Uterus (tissue), 4 donors: ENCODE measurements at places on chromosomes 16 and 17.

GRCh38 chr16:85687651-85688471 lies 893 bp downstream of the GINS2 start:
- DNase-seq = no peak

DNA sequence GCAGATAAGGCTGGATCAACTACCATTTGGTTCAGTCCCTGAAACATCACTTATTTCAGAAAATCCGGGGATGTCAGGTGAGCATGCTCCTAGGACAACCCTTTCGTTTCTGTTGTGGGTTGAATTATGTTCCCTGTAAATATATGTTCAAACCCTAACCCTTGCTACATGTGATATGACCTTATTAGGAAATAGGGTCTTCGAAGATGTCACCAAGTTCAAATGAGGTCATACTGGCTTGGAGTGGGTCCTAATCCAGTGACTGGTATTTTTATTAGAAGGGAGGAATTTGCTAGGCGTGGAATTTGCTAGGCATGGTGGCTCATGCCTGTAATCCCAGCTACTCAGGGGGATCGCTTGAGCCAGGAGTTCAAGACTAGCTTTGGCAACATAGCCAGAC lies 21.3 kb downstream of the SNX20 start:
- no peak for DNase-seq

DNA sequence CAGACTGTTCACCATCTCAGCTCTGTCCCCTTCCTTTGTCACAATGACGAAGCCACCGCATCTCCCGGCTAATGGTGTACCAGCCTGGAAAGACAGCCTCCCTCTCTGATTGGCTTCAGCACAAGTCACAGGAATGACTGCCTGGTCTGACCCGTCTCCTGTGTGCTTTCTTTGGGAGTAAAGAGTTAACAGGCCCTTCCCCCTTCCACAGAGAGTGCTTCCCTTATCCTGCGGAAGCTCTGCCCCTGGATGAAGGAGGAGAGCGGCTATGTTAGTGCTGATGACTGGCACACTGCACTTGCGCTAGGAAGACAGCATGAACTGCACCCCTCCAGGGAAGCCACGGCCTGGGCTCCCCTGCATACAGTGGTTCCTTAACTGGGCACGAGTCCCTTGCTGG lies 11.3 kb downstream of the USB1 start:
- DNase-seq = no peak

GRCh38 chr16:4347010-4347409 lies 4.1 kb downstream of the PAM16 start:
- DNase-seq = no peak

DNA sequence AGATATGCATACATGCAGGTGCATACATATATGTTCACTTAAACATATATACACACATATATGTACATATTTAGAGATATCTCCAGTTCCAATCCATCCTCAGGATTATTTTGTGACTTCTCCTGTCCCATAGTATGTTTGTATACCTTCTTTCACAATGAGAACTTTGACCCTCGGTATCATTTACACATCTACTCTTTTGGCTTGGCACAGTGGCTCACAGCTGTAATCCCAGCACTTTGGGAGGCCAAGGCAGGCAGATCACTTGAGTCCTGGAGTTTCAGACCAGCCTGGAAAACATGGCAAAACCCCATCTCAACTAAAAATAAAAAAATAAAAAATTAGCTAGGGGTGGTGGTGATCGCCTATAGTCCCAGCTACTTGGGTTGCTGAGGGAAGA lies 148.1 kb upstream of the CCL2 start:
- DNase-seq = no peak

- no peak for DNase-seq
Measured at GRCh38 chr17:32303781-32304288, 38.1 kb downstream of the C17orf75 start.

DNA sequence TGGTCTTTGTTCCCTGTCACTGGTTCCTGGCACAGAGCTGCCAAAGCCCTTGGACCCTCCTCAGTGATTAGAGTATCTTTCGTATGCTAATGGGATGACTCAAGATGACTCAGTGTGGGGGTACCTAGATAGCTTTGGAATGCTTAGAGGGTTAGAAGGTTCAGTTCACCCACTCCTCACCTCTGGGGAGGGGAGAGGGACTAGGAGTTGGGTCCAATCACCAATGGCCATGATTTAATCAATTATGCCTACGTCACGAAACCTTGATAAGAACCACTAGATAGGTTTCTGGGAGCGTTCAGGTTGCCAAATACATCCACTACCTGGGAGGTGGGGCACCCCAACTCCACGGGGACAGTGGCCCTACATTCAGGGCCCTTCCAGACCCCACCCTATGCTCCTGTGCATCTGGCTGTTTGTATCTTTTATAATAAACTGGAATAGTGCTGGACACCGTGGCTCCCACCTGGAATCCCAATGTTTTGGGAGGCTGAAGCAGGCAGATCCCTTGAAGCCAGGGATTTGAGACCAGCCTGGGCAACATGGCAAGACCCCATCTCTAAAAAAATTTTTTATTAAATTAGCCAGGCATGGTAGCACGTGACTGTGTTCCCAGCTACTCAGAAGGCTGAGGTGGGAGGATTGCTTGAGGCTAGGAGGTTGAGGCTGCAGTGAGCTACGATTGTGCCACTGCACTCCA lies 29.2 kb upstream of the LITAF start:
- DNase-seq = no peak

- DNase-seq = no peak
Measured at GRCh38 chr17:75689441-75689873, 22.3 kb downstream of the SAP30BP start.

DNA sequence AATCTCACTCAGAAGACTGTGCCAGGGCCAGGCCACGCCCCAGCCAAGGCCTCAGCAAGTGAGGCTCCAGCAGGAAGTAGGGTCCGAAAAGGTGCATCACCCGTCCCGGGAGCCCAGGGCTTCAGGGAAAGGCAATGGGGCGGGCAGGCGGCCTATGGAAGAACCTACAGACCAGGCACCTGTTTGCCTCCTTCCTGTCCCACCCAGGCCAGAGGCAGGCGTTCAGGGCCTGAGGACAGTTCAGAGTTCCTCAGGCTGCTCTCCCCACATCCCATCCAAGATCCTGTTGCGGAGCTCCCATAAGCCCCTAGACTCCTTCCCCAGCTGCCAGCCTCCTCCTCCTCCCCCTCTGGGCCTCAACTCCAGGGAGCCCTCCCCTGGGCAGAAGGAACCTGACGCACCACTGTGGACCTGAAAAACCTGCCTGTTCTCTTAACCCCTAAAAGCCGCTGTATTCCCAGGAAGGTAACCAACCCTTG lies 2.3 kb downstream of the CLUH start:
- no peak for DNase-seq

DNA sequence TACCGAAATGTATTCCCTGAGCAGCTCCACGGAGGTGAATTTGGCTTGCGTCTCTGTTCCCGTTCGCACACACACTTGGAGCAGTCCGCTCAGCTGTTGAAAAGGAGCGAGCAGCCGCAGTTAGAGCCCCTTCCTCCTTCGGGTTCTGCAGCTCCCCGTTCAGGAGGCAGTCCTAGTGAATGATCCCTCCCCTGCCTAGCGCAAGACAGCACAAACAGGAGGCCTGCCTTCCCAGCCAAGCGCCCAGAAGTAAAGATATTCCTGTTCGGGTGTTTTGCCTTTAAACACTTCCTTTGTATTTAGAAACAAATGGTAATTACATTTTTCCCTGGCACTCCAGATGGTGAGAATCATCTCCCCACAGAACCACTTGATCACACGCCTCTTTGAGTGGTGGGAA lies 64.7 kb downstream of the ABCC12 start:
- no peak for DNase-seq

GRCh38 chr16:72898216-72898825 lies 149.6 kb downstream of the ZFHX3 start:
- no peak for DNase-seq

DNA sequence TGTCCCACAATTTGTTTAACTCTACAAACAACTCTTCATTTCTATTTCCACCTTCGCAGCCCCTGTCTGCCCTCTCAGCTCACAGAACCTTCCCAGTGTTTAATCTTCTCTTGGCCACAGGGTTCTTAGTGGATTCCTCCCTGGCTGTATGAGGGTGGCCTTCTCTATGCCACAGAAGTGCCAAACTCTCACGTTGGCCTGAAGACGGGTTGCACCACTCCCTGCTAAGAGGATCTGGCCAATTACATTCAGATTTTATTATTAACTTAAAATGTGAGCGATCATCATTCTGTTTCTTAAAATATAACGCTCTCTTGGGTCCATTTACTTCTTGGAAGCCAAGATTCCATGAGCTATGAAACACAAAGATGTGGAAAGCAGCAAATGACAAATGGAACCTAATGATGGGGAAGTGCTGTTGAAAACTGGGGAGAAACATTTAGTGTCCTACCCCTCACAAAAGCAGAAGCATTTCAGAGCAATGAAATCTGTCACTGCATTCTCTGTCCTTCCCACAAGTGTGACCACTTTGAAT lies 91.3 kb upstream of the NOG start:
- DNase-seq = no peak

DNA sequence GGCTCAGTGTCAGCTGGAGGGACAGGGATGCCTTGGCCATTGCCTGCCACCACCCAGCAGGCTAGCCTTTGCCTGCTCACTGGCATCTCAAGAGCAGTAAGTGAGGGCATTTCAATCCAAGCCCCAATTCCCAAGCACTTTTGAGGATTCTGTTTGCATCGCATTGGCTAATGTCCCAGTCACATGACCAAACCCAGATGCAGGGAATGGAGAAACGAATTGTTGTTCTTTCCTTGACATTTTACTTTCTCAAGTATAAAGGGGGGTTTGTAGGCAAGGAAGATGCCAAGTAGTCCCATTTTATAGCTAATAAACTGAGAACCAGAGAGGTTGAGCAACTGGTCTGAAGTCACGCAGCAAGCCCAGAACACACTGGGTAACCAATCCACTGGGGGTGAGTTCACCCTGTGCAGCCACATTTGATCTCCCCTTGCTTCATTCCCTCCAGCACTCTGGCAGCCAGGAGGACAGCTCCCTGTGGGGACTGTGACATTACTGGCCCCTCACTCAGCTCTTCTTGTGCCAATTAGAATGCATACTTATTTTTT lies 193.8 kb upstream of the CACNG3 start:
- no peak for DNase-seq

DNA sequence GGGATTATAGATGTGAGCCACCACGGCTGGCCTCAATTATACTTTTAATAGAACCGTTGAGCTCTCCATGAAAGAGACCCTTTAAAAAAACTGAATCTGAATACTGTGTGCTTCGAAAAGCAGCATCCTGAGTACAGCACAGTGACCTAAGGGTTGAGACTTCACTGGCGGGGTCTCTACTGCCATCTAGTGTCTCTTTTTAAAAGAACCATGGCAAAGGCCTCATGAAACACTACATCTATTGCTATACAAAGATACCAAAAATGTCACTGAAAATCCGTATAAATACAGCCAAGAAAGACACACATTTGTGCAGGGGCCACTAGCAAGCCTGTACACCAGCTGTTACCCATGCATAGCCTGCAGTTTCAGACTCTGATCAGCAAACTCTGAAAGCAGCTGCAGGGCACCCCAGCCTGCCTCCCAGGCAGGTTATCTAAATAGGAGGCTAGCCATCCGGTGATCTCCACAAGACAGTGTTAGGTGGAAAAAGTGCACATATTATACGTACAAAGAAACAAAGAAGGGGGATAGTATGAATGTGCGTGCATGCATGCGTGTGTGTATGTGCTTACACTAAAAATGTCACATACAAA lies 35.3 kb downstream of the NPLOC4 start:
- DNase-seq = peak; percentile 40

- no peak for DNase-seq
Measured at GRCh38 chr17:72446525-72447250, 325.9 kb downstream of the SOX9 start.

GRCh38 chr16:66899310-66899944 lies 19.1 kb downstream of the PDP2 start:
- no peak for DNase-seq

- no peak for DNase-seq
Measured at GRCh38 chr17:41308918-41309359, at the start of gene KRTAP16-1. TSS of gene KRTAP16-1 (minus strand) at chr17:41309309. CDS start at chr17:41309253, 56 bp downstream.

DNA sequence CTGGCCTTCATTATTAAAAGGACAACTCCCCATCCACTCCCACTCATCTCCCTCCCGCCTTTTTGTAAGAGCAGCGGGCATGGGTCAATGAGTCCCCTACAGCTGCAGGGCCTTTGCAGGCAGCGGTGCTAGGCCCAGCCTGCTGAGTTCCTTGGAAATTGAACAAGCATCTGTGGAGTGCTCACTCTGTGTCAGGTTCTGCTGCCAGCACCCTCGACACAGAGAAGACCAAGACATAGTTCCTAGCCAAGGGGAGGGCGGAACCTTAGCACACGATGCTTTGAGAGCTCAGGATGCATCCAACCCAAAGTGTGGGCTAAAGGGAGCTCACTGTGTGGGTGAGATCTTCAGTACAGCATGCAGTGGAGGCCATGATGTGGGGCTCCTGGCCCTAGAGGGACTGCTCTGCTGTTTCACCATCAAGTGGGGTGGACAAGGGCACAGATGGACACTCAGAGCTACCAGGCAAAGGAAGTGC lies 27.6 kb downstream of the RMI2 start:
- DNase-seq = no peak

- DNase-seq = no peak
Measured at GRCh38 chr16:76293980-76294379, 16.8 kb downstream of the CNTNAP4 start.
